Activated CD4-positive, alpha-beta T cell treated with anti-CD3 and anti-CD28 coated beads for 48 hours (primary cell): ENCODE measurements at places on chromosomes 2 and 18.

DNA sequence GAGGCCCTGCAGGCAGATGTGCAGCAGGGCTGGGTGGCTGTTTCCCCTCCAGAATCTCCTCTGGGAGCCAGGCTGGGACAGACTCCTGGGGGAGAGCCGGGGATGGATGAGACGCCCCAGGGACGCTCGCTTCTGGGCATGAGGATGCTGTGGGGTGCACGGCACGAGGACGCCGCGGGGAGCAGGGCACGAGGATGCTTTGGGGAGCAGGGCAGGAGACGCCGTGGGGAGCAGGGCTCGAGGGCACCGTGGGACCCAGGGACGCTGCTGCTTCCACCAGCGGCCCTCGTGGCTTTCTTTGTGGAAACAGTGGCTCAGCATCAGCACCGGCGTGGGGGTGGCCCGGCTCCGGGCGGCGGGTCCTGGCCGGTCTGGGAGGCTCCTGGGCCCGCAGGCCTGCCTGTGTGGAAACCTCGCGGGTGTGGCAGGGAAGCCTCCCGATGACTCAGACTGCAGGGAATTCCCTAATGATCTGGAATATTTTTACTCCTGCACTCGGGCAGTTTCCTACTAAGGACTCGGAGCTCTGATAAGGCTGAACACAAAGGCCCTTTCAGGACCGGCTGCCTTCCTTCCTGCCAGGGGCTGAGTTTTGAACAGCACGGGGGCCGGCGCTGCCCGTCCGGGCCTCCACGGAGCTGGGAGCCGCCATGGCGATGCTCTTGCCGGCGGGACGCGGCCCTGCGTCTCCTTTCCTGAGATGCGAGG lies 62.6 kb downstream of the NFATC1 start:
- no peak for DNase-seq

DNA sequence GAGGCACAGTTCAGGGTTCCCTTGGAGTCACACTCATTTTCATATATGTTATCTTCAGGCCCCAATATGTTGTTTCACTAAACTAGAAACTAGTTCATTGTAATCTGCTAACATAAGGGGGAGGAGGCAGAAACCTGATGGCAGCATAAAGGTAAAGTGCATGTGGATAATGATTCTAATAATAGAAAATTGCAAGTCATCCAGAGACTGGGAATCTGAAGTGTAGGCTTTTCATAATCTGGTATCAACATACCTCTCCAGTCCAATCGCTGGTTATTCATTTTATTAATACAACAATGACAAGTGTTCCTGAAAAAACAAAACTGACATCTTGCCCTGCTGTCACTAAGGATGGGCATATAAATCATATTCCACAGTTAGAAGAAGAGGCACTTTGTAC lies 326.3 kb upstream of the ZNF804A start:
- no peak for DNase-seq

GRCh38 chr2:23363831-23364230 lies 21.1 kb upstream of the KLHL29 start:
- DNase-seq, result no peak

DNA sequence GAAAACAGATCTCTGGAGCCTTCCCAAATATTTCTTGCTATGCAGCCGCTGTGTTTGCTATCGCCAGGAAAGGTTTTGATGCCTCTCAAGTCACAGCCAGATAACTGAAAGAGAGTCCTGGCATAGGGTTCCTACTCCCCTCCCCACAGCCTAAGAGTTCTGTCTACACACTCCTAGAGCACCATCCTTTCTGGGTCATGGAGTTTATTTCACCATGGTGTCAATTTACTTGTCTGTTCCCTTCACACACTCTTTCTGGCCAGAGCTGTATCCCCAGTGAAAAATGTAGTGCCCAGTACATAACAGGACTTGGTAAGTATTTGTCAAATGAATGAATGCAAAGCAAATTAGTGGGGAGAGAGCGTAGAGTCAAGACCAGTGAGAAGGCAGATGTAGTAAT lies 185.3 kb downstream of the HAUS1 start:
- DNase-seq, result no peak

DNA sequence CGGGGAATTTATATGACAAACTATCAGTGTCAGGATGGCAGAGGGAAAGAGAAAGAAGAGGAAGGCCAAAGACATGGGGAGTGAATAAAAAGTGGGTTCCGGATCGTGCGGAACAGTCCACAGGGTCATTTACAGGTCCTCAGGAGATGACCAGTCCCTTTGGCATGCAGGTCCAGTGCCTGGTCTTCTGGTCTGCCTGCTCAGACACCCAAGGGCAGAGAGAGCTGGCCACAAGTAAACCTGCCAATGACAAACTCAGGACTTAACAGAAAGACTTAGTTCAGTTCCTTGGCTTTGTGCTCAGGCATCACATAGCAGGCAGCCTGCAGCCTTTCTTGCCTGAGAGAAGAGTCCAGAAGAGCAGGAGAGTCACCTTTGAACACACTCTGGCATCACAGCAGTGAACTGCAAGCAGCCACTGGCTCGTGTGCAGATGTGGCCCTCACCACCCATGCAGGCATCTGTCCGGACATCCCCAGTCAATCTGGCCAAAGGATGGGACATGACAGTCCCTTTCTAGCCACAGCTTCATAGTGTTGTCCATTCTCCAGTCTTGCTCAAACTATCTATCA lies 14.0 kb downstream of the TMEM127 start:
- no peak for DNase-seq

DNA sequence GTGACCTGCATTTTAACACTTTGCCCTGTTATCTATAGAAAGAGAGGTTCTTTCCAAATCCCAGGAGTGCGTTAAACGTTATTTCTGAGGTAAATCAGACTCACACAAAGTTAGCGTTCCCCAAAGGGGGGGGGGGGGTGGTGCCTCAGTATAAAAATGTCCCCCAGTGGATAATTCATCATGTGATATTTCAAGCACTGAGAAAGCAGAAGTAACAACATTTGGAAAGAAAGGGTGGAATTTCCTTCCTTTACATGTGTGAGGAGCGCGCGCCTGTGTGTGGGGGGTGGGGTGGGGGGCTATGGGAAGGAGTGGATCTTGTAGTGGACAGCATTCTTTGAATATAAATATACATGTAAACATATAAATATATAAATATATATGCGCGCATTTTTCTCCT lies 630.9 kb downstream of the NYAP2 start:
- no peak for DNase-seq

DNA sequence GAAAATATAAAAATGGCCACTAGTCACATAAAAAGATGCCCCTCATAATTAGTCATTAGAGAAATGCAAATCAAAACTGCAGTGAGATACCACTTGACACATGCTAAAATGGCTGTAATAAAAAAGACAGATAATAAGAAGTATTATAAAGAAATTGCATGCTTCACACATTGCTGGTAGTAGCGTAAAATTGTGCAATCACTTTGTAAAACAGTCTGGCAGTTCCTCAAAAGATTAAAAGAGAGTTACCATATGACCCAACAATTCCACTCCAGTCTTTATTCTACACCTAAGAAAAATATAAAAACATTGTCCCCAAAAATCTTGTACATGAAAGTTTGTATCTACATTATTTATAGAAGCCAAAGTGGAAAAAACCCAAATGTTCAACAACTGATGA lies 170.6 kb upstream of the FIGN start:
- no peak for DNase-seq

DNA sequence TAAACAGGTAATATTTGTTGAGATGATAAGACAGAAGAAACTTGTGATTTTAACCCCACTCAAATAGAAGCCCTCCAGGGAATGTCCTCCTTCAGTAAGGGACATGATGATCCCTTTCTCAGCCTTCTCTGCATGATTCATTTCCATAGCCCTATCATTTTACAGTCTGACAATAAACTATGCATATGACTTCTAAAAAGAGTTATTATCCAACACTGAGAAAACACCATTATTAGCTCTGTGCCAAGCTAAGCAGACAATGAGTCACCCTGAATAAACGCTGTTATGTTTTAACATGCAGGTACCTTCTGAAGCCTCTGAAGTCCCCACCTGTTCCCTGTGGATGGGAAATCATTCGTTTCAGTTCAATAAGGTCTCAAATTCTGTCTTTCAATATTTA lies 54.7 kb downstream of the DTNB start:
- DNase-seq, result no peak

DNA sequence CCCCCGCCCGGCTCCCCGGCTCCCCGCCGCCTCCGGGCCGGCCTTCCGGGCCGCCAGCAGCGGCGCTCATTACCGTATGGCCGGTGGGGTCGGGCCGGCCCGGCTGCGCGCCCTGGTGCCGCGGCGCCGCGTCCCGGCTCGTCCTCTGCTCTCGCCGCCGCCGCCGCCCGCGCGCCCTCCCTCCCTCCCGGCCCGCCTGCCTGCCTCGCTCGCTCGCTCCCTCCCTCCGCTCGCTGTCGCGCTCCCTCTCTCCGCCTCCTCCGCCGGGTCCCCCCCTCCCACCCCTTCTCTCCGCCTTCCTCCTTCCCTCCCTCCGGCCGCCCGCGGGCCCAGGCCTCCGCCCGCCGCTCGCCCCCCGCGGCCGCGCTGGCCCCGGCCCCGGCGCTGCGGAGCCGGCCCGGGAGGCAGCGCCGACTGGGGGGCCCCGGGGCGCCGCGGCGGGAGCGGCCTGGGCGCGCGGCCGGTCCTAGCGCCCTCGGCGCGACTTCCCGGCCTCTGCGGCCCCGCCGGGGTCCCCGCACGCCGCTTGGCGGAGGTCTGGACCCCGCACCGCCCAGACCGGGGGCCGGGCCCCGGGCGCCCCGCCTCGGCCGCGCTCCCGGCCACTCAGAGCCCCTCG lies at the start of gene DNMT3A:
Gene DNMT3A, minus strand, starts transcription at position 173 of the 619 bp plus-strand sequence. CDS start 27,941 bp downstream, outside the sequence.
- peak; percentile 73 for DNase-seq

- no peak for DNase-seq
Observed at GRCh38 chr2:138110453-138111083, 146.3 kb downstream of the HNMT start.

DNA sequence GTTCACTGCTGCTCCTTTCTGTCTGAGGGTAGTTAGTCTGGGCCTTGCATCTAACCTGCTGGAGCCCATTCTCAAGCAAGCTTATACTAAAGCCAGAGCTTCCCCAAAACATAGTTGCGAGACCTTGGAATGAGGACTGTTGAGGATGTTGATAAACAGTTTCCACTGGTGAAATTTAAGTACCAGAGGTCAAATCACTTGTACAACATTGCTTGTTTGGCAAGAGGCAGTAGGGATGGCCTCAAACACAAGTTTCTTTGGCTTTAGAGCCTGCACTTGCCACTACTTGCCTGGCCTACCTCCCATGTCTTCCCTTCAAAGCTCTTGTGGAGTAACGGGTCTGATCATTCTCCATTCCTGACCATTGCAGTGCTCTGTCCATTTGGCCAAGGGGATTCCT lies 262.7 kb downstream of the FHOD3 start:
- no peak for DNase-seq

- no peak for DNase-seq
Observed at GRCh38 chr2:68747900-68748299, 13.3 kb downstream of the ARHGAP25 start.

- no peak for DNase-seq
Observed at GRCh38 chr18:36680042-36680441, 148.8 kb downstream of the TPGS2 start.

- DNase-seq, result peak; percentile 46
Observed at GRCh38 chr18:23573626-23574431, 12.5 kb downstream of the NPC1 start.

DNA sequence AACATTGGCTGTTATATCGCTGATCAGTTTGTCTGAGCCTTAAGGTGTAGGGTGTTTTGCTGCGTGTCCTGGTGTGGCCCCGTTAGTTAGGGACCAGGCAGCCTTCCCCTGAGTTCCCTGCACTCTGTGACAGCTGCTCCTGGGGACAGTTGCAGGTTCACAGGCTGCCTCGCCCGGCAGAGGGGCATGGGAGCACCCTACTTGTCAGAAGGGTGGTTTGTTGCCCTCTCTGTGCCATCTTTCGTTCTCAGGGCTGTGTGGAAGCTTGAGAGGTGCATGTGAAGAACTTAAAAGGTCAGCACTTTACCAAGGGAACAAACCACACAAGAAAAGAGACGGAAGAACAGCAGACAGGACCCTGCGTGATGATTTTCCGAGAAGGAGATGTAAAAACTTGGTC lies 159.6 kb downstream of the LDLRAD4 start:
- DNase-seq, result peak; percentile 33

DNA sequence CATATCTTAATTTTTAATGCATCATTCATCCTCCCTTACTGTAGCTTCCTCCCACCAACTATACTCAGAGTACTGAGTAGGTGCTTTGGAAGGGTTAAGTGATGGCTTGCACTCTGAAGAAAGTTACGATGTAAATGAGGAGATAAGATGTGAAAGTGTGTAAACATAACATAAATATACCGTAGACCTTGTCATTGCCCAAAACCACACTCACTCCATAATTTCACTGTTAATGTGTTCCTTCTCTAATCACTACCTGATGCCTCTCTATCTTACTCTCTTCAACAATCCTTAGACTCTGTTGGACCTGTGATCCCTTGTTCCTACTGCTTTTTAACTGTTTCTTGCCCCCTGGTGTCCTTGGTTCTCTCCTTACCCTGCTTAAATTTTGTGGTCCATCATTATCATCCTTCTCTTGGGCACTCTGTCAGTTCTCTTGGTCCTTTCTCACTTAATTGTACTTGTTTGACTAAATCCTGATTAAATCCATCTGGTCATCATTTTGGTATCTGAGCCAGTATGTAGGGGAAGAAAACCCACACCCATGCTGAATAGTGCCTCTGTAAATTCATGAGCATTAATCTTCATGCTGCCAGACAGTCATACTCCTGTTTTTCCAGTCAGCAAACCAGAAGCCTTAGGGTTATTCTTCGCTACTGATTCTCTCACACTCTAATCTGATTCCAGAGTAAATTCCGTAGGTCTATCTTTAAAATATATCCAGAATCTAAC lies 45.0 kb downstream of the PMS1 start:
- DNase-seq, result no peak

- DNase-seq, result no peak
Observed at GRCh38 chr18:65955747-65956146, 204.9 kb downstream of the CDH7 start.

DNA sequence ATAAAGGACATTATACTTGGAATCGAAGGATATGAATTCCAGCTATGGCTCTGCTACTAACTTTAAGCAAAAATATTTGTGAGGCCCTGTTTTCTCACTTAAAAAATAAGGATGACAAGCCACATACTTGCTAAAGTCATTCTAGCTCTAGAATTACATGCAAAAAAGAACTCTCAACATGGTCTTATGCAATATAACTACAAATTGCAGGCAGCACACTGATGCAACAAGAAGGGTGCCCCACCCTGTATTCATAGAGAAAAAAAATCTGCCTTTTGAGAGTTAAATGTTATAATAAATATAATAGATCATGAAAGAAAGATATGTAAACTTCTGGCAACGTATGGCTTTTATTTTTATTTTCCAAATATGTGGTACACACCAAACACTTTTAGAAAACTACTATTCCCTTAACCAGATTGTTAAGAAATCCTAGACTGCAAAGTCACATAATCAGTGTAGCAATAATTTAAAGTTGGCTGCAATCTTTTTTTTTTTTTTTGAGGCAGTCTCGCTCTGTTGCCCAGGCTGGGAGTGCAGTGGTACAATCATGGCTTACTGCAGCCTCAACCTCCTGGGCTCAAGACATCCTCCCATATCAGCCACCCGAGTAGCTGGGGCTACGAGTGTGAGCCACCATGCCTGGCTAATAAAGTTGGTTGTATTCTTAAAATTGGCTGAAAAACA lies 40.2 kb upstream of the WDSUB1 start:
- DNase-seq, result no peak
